Fibroblast of skin of abdomen (primary cell): ENCODE measurements at places on chromosomes 1 and 21.

- DNase-seq: no peak
Observed at GRCh38 chr1:18580691-18581419, 49.8 kb upstream of the PAX7 start.

DNA sequence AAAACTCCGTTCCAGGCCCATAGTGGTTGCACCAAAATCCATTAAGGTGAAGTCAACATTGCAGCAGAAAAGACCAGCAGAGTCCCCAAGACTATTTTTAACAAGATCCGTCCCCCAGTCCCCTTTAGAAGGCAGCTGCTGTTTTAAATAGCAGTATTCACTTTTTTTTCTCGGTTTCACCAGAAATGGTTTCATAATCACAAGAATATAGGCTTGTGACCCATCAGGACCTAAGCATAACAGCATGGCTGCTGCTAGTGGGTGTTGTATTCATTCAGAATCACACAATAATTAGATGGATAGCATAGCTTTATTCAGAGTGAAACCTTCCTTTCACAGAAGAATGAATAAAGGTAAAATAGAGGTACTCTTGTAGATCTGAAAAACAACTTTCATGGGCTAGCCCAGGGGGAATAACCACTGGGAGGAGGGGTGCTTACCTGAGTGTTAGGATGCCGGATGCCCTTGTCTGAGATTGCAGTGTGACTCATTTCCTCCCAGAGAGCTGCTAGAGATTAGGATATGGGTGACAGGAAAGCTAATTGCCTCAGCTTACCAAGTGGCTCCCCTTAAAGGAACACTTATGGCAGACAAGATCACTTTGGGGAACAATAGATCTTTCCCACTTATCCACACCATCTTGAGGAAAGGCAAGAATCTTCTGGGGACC is 35.0 kb downstream of the ACKR1 start:
- DNase-seq: no peak

GRCh38 chr1:170806961-170807360 is 128.4 kb upstream of the MROH9 start:
- DNase-seq: no peak

DNA sequence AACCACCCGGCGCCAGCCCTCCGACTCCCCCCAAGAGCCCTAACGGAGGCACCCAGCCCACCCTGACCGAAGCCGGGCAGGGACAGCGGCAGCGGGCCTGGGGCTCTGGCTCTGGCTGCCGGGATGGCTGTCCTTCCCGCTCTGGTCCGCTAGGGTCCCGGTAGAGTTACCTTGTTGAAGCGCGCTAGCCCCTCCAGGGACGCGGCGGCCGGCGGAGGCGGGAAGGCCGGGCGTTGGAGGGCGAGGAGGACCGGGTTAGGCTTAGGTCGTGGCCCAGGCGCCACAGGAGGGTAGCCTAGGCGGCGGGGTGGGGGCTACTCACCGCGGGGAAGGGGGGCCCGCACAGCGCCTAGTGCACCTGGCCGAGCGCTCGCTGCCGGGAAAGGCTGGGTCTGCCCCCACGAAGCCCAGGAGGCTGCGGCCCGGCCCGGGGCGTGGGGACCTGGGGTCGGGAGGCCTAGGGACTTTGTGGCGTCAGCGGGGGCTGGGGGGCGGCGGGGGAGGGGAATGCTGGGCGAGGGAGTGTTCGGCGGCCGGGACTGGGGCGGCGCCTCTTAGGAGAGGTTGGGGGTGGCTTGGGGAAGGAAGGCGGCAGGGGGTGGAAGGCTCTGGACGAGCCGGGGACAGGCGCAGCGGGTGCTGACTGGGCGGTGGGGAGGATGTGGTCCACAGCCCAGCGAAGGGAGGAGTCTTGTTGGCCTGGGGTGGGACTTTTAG is at the start of gene TRIM17:
Gene TRIM17 (minus strand): TSS at position 645 of the 717 bp plus-strand sequence. CDS start 1,789 bp downstream, outside the sequence.
- DNase-seq: peak; percentile 11

DNA sequence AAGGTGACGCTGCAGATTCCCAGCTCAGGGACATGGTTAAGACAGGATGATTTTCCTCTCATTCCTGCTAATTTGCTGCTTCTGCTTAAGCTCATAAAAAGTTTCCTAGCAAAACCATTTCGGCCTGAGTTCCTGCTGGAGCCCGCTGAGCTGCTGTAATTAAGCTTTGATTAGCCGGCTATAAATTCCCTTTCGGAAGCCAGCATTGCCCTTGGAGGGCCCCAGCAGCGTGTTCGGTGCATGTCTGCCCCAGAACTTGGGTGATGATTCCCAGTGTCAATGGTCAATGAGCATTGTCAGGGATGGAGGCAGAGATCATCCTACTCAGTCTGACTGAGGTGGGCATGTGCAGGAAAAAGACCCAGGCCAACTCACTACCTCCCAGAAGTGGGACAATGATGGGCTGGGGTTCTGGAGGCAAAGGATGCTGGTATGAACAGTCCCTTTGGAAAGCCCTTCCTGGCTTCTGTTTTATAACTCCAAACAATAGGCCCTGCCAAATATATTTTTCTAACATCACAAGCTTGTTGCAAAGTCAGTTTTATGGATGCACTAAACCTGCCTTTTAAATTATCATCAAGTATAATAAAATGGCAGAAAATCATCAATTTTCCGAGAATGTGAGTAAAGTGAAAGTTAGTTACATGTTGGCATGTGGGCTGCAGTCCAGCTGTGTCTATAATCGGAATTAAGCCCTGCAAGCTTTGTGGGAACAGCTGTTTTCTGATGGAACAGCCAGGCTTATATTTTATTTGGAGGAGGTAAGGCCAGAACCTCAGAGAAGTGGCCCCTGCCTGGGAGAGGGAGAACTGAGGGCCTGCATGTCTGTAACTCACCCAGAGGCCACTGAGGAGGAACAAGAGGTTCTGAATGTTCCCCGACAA is 257.1 kb downstream of the GRIK3 start:
- DNase-seq: no peak

GRCh38 chr1:239807361-239807760 is 284.3 kb upstream of the FMN2 start:
- no peak for DNase-seq

GRCh38 chr1:61226791-61227567 is 144.6 kb downstream of the NFIA start:
- DNase-seq: no peak

DNA sequence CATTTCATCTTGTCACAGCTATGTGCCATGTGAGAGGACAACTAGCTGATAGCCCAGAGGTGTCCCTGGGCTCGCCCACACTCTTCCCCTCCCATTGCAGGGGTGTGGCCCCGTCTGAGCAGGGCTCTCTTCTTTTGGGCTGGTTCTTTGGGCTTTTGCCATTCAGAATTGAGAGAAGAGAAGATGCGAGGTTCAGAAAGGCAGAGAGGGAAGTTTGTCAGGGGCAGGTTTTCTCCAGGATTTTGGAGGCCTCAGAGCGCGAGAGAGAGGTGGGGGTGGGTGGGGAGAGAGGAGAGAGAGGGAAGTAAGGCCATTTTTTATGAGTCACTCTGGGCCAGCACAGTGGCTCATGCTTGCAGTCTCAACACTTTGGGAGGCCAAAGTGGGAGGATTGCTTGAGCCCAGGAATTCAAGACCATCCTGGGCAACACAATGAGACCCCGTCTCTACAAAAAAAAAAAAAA is 5.2 kb downstream of the IFI6 start:
- no peak for DNase-seq
